Stimulated activated CD8-positive, alpha-beta memory T cell treated with anti-CD3 and anti-CD28 coated beads, Interleukin-12 subunit alpha, Interleukin-12 subunit beta, amount 100 ng/mL, for 1 hour (primary cell): ENCODE measurements at places on chromosomes 16 and 17.

DNA sequence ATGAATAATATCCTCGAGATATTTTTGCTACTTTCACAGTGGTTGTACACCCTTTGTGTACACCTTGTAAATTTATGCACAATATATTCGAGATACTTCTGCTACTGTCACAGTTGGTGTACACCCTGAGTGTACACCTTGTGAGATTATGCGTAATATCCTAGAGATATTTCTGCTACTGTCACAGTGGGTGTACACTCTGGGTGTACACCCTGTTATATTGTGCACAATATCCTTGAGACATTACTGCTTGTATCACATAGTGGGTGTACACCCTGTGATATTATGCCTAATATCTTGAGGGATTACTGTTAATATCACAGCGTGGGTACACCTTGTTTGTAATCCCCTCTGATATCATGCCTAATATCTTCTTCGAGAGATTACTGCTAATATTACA is 7.2 kb upstream of the NUDT7 start:
- no peak for DNase-seq

DNA sequence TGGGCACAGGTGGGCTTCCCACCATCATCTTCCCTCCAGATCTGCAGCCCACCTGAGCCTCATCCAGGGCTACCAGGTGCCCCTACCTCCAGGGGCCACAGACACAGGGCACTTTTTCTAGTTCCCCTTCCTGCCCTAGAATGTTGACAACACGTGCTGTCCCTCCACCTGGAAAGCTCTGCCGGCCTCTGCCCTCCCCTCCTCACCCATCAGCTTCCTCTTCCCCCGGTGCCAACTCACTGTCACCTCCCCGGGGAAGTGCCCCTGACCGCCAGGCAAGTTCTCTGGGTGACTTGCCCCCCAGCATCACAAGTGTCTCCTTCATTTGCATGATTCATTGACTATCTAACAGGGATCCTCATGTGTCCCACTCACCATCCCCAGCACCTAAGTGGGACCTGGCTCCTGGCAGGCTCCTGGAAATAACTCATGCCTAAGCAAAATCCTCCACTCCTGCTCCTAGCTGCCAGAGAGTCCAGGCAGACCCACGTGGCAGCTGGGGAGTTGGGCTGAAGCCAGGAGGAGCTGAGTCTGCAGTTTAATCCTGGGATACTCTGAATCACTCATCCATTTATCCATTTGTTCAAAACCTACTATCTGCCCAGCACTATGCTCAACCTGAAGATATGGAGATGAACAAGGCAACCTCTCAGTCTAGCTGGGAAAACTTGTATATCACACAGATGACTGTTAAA is 304.4 kb downstream of the FOXL1 start:
- DNase-seq: no peak

DNA sequence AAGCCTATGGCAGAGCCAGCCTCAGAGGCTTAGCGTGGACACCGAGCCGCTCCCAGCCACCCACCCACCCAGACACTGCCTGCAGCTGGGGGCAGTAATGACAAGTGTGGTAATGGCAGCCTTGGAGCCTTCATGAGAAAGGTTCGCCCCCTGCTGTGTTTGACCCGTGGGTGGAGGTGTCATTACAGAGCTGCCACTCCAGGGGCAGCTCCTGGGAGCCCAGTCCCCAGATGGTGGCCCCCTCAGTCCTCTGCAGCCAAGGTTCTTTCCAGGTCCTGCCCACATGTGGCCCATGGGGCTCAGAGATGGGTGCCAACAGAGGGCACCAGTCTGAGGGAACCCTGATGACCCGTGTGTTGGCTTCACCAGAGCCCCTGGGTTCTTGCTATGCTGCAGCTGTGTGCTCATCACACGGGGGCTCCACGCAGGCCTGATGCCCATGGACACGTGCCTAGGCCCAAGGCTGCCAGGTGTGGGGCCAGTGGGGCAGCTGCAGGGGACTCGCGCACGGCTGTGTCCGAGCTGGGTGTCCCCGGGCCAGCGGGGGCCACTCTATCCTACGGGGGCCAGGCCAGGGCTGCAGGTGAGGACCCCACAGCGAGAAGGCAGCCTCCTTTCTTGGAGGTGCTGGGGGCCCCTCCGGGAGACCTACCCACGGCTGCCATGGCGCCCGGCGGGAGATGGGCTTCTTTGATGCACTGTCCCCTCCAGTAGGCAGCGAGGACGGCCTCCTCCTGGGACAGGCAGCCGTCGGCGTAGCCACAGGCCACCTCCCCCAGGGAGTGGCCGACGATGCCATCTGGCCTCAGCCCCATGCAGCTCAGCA is 8.1 kb downstream of the FASN start:
- no peak for DNase-seq

DNA sequence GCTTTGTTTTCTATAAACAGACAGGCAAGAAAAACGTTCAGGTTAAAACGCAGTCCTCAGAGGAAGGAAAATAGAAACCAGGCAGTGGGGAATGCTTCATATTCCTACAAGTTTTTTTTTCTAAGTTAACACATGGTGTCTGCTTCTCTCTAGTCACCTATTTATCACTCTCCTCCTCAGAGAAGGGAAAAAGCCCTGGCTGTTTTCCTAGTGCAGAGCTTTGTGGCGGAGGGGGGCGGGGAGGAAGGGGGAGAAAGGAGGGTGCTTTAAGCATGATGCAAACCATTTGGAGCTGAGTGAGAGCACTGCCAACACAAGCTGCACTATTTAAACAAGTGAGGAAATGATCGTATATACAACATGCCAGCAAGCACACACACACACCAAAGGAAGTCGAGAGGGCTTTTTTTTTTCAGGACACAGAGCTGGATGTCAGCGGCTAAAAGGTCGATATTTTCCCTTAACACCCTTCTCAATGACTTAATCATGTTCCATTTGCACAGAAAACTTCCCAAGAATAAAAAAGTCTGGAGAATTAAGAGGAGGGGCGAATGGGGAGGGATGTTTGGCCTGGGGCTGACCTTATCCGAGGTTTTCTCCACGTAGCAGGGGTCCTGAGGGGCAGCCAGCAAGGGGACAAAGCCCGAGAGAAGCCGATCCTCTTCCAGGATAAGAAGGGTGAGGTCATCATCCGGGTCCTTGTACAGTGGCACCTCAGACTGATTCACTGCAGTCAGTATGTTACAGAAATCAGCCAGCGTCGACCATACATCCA is 117.4 kb downstream of the HIC1 start:
- DNase-seq: no peak

- no peak for DNase-seq
These were observed 461.8 kb upstream of the SOX9 start for GRCh38 chr17:71658996-71659395.

GRCh38 chr16:72467157-72467759 is 295.3 kb upstream of the PMFBP1 start:
- no peak for DNase-seq

DNA sequence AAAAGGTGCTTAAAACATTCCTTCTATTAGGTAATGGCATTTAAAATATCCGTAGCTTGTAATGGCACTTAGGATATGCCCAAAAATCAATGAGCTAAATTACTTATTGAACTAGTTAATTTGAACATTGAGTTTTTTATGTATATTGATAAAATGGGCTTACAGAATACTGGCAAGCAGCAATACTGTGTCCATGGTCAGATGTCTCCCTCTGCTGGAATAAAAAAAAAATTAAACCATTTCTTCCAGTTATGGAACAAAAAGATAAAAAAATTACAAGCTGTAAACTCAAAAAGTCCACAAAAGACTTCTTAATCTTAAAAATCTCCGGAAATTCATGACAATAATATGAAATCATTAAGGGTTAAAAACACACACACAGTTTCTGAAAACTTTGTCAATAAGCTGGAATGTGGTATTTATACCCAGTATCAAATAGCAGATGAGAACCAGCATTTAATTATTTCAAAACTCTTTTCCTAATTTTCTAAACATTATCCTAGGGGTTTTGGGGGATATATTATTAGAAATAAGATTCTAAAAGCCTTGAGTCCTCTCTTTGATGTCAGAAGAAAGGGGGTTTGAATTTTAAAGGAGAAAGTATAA is 21.5 kb upstream of the PSMD7 start:
- DNase-seq: no peak

GRCh38 chr17:6099492-6099891 is 29.3 kb downstream of the WSCD1 start:
- DNase-seq: no peak

- DNase-seq: no peak
These were observed 44.4 kb downstream of the APPBP2 start for GRCh38 chr17:60481604-60482003.

GRCh38 chr17:50872710-50873424 is 6.7 kb upstream of the TOB1 start:
- DNase-seq: no peak

GRCh38 chr16:30458561-30459394 is 13.1 kb upstream of the SEPHS2 start:
- DNase-seq: peak; percentile 63

DNA sequence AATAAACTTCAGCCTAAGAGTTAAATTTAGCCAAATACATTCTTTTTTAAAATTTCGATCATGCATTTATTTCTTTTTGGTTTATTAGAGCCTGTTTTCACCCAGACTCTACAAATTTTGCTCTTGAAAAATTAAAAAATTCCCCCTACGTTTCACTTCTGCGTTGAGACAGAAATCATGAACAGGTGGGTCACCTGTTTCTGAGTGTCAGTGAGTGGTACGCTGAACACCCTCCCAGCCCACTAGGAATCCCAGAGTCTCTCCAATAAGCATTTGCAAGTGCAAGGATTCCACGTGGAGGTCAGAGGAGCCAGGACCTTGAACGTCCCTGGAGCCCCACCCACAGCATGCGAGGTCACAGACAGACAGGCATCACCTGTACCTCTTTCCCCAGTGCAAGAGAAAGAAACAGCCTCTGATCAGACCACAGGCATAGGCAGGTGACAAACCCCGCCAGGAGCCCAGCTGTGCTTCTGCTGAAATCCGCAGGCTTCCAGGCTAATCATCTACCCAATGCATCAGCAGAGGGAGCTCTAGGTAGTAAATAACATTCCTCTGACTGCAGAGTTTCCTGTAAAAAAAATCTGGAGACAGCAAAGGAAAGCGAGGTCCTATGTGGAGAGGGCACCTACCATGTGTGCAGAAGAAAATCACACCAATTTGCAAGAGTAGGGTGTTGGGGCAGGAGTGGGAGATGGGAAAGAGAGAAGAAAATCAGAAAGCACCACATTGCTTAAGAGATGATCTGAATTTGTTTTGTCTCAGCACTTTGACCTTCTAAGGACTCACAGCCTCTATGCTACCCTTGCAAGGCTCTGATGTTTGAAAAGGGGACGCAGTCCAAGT is 5.9 kb upstream of the XYLT1 start:
- no peak for DNase-seq

DNA sequence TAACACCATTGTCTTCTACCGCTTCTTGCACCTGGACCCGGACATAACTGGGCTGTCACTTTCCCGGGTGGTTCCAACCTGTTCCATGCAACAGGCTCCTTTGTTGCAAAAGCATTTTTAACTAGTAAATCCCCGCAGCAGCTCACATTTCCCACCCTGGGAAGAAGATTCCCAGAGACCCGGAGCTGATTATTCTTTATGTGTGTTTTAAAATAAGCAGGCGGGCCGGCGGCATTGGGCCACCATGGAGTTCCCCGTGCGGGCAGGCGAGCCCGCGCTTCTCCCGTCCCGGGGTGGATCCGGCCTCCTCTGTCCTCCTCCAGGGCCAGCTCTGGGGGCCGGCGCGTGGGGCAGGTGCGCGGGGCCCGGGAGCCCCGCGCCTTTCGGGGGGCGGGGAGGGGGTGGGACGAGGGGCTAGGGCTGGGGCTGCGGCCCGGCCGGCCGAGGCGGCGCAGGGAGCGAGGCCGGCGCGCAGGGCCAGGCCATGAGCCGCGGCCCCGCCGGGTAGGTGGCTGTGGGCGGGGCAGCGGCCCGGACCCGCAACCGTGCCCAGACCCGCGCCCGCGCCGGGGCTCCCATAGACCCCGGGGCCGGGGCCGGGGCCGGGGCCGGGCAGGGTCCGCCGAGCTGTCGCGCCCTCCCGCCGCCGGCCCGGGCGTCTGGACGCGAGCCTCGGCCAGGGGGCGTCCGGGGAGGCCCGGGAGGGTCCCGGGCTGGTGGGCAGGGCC is 1.7 kb downstream of the CRAMP1 start:
- no peak for DNase-seq

DNA sequence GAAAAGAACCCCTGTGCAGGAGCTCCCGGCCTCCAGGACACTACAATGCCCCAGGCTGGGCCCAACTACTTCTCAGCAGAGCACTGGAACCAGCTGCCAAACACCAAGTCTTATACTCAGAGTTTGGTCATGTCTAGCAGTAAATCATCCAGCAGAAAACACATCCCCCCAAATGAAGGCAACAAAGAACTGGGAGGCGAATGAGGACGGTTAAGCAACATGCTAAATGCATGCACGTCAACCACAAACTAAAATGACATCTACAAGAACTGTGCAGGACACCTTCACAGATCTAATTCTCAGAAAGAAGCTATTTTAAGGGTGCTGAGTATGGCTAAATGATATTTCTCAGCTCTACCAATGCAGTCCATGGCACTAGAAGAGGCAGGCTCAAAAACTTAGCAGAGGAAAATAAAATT is 7.6 kb upstream of the IRX5 start:
- DNase-seq: no peak

DNA sequence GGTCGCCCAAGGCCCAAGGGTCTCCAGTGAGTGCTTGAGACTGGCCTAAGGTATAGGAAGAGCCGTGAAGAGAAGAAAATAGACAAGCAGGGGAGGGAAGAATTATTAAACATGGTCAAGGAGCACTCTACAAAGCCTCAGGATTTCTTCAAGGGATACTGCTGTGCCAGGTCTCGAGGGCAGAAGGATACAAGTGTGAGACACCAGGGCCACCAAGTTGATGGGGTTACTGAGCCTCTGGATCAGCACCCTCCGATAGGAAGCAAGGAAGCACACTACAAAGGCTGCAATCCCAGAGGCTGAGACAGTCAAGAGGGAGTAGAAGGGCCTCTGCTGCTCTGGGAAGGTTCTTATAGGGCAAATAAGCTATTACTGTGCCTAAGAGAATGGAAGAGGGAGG is 6.5 kb downstream of the SUPT4H1 start:
- no peak for DNase-seq

- no peak for DNase-seq
These were observed 32.8 kb upstream of the ABCC12 start for GRCh38 chr16:48188449-48189102.

GRCh38 chr16:27768651-27769272 is 218.8 kb downstream of the KATNIP start:
- no peak for DNase-seq

DNA sequence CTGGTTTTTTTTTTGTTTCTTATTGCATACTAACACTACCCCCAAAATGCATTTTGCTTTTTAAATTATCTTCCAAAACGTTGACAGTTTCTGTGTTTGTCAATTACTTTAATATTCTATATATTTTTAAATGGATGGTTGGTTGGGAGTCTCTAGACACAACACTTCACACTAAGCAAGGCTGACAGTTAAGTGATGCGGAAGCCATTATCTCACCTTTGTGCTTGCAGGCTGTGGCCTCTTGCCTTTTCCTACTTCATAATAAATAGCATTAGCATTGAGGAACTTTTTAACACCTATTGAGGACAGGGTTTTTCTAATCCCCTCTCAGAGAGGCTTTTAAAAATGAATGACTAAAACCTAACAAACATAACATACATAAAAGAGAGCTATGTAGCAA is 280.8 kb upstream of the TBX2 start:
- no peak for DNase-seq
